NCI-H187 (cell line): ENCODE measurements at places on chromosomes 5 and 9.

- DNase-seq: no peak
These were observed at the start of gene INSL4 for GRCh38 chr9:5231212-5231611. Gene INSL4 (plus strand): TSS chr9:5231419. CDS start chr9:5231524, 105 bp downstream.

DNA sequence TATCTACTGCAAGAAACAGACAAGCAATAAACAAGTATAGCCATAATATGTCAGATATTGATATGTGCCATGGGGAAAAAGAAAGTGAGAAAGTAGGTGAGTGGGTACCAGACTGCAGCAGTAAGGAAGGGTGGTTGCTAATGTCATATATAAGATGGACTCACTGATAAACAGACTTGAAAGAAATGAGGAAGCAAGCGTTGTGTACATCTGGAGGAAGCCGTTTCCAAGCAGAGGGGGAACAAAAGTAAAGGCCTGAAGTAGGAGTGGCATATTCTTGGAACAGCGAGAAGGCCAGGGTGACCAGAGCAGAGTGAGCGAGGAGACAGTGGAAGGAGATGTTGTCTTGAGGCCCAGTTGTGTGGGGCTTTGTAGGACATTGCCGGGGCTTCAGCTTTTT, 142.2 kb upstream of the MAP3K1 start:
- DNase-seq: no peak

- DNase-seq: no peak
These were observed 250.2 kb downstream of the NFIB start for GRCh38 chr9:14063756-14064155.

GRCh38 chr9:69601698-69602097, 70.5 kb downstream of the APBA1 start:
- no peak for DNase-seq

DNA sequence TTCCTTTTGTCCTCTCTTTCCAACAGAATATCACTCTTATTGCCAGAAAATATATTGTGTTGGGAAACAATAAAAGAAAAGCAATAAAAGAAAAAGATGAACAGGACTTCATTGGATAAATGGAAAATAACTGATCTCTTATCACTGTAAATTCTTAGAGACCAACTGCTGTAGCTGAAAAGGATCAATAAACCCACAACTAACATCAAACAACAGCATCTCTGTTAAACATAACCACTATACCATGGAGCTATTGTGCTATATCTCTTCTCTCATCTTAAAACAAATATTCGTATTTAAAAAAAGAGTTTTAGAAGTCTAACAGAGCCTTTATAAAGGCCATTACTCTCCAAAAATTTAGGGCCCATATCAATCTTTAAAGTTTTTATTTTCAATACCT, 502.4 kb downstream of the TMEM232 start:
- no peak for DNase-seq

DNA sequence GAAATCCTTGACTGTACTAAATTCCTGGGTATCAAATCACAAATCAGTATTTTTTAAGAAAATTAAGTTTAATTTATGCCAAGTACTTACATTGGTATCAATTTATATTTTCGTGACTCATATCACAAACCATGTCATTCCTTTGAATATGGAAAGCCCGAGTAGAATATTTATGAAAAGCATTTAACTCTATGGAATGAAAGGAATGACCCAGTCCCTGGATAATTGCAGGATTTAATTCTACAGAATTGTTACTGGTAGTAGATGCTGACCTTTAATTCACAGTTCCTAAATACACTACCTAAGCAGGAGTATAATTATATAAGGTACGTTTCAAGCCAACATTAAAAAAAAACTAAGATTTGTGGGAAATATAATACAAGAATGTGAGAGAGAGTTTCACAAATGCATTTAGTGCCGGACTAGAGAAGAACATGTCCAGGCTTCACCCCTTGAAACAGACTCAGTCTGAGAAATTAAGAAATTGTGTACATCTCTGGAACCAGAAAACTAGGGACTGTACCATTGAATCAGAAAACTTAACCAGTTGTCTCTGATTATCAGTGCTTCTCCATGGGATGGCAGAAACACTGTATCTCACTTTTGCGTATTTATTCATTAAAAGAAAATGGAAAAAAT, 28.5 kb upstream of the PLPPR1 start:
- DNase-seq: no peak

DNA sequence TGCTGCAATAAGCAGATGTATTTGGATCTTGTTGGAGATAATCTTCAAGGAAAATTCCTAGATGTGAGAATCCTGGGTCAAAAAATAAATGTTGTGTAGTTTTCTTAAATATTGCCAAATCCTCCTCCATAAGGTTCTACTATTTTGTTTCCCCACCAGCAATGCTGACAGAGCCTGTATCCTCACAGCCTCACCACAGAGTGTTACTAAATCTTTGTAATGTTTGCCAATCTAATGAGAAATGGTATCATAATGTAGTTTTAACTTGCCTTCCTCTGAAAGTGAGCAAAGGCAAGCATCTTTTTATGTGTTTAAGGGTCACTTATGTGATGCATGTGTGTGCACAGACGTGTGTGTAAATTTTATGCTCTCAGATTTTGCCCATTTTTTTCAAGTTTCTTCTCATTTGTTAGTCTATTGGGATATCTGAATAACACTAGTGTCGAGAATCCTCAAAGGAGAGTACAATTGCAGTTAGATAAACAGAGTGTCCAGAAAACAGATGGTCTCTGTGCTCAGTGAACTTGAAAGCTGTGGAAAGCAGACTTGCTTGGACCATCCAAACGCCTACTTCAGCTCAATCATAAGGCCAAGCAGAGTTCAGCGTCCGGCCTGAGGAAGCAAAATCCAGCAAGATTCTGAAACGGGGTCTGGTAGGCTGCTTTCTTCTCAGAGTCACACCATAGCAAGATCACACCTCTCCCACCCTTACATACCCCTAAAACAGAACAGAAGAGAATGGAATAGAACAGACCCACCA, 35.7 kb upstream of the UGT3A1 start:
- no peak for DNase-seq
